Stimulated activated effector memory CD8-positive, alpha-beta T cell treated with anti-CD3 and anti-CD28 coated beads, Interleukin-12 subunit alpha, Interleukin-12 subunit beta, amount 100 ng/mL, for 72 hours (primary cell): ENCODE measurements at places on chromosomes 16 and 17.

- DNase-seq: no peak
Observed at GRCh38 chr17:33924104-33924503, 331.0 kb upstream of the CCL2 start.

- no peak for DNase-seq
Observed at GRCh38 chr17:18950346-18950745, 1.6 kb upstream of the SLC5A10 start.

GRCh38 chr16:346587-346986 is 5.9 kb downstream of the AXIN1 start:
- no peak for DNase-seq

GRCh38 chr16:76748461-76749348 is 442.3 kb upstream of the MON1B start:
- DNase-seq: no peak
